Calu3 (cell line): ENCODE measurements at places on chromosomes 2 and 18.

DNA sequence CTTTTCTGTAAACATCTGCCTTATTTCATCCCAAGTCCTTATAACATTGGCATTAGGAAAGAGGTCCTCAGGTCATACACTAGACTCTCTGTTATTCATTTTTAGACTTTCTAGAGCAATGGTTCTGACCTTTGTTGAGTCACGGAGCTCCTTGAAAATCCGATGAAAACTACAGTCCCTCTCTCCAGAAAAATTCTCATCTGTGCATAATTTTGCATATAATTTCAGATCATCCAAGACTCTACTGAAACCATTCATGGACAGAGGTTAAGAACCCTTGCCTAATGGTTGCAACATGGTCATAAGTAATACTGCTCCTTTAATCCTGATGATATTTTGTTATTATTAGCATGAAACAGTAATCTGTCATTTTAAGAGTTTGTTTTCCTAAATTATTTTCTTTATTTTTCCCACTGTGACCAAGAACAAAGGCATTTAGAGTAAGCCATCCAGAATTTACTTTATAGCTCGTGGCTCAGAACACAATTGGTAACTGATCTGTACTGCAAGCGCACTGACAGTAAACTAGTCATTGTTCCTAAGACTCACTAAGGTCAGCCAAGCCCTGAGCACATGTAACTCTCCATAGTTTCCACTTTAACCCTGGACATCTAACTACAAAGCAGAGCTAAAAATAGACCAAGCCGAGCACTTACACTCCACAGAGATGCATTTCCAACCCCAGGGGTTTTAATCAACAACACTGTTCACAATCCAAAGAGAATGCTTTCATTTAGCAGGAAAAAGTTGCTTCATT is 8.4 kb downstream of the MYOM1 start:
- DNase-seq: no peak
- peak overlapping the region; percentile 60 for H3K4me3 ChIP-seq
- H3K4me1 ChIP-seq: peaks cover 56% of the 10 kb centered on the region
- H3K27me3 ChIP-seq: no peaks in the 10 kb centered on the region
- H3K36me3 ChIP-seq: peaks cover 17% of the 10 kb centered on the region

GRCh38 chr2:191854382-191855372 is 7.8 kb upstream of the CAVIN2 start:
- DNase-seq: no peak
- no peak overlapping the region for H3K4me3 ChIP-seq
- no peak overlapping the region for H3K27ac ChIP-seq
- peaks cover 43% of the 10 kb centered on the region for H3K4me1 ChIP-seq
- no peaks in the 10 kb centered on the region for H3K27me3 ChIP-seq
- H3K36me3 ChIP-seq: no peaks in the 10 kb centered on the region

DNA sequence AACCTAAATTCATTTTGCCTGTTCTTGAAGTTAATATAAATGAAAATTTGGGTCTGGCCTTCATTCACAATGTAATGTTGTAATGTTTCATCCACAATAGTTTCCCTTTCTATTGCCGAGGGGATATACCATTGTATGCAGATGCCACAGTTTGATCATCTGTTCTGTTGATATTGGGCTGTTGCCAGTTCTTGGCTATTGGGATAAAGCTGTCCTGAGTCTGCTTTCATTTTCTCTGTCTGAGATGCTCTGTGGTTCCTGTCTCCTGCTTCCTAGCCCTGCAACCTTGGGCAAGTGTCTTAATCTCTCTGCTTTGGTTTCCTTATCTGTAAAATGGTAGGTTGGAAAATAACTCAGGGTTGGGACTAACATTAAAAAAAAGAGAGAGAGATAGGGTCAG is 25.2 kb downstream of the B3GNT2 start:
- no peaks in the 10 kb centered on the region for H3K27me3 ChIP-seq
- no peak overlapping the region for H3K27ac ChIP-seq
- H3K4me3 ChIP-seq: no peak overlapping the region
- H3K4me1 ChIP-seq: peaks cover 7% of the 10 kb centered on the region

GRCh38 chr2:207258263-207258991 is 92.7 kb upstream of the KLF7 start:
- H3K4me1 ChIP-seq: no peaks in the 10 kb centered on the region
- DNase-seq: no peak
- H3K27me3 ChIP-seq: no peaks in the 10 kb centered on the region
- no peak overlapping the region for H3K27ac ChIP-seq
- H3K4me3 ChIP-seq: no peak overlapping the region
- no peaks in the 10 kb centered on the region for H3K36me3 ChIP-seq

GRCh38 chr18:57440331-57441070 is 5.3 kb downstream of the ONECUT2 start:
- peaks cover 100% of the 10 kb centered on the region for H3K36me3 ChIP-seq
- H3K27me3 ChIP-seq: no peaks in the 10 kb centered on the region

GRCh38 chr2:55901941-55902340 is 21.6 kb downstream of the EFEMP1 start:
- no peak for DNase-seq
- H3K36me3 ChIP-seq: no peaks in the 10 kb centered on the region
- no peaks in the 10 kb centered on the region for H3K27me3 ChIP-seq
- no peak overlapping the region for H3K4me3 ChIP-seq
- peaks cover 14% of the 10 kb centered on the region for H3K4me1 ChIP-seq

- no peak overlapping the region for H3K27ac ChIP-seq
- H3K27me3 ChIP-seq: no peaks in the 10 kb centered on the region
- H3K4me1 ChIP-seq: no peaks in the 10 kb centered on the region
- no peak overlapping the region for H3K4me3 ChIP-seq
Measured at GRCh38 chr2:85644909-85645308, 23.1 kb downstream of the SFTPB start.

DNA sequence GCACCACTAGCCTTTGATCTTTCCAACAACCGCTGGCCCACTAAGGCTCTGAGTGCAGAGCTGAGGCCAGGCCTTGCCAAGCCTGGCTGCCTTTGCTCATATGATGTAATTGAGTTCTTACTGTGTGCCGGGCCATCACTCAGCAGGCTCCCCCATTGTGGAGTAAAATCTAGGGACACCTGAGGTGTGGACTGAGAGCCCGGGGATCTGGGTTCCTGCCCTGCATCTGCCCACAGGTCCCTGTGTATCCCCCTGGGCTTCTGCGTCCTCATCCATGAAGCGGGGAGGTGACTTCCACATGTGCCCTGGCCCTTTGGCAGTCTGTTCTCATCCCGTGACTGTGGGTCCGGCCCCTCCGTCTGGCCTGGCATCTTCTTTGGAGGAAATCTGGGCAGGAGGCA is 33.8 kb downstream of the GREB1 start:
- DNase-seq: no peak
- no peak overlapping the region for H3K27ac ChIP-seq
- H3K27me3 ChIP-seq: peaks cover 28% of the 10 kb centered on the region
- H3K4me1 ChIP-seq: no peaks in the 10 kb centered on the region
- no peaks in the 10 kb centered on the region for H3K36me3 ChIP-seq

GRCh38 chr18:3177902-3178687 is 41.7 kb downstream of the MYOM1 start:
- no peak overlapping the region for H3K4me3 ChIP-seq
- H3K4me1 ChIP-seq: no peaks in the 10 kb centered on the region
- no peaks in the 10 kb centered on the region for H3K36me3 ChIP-seq
- no peak overlapping the region for H3K27ac ChIP-seq
- H3K27me3 ChIP-seq: no peaks in the 10 kb centered on the region

DNA sequence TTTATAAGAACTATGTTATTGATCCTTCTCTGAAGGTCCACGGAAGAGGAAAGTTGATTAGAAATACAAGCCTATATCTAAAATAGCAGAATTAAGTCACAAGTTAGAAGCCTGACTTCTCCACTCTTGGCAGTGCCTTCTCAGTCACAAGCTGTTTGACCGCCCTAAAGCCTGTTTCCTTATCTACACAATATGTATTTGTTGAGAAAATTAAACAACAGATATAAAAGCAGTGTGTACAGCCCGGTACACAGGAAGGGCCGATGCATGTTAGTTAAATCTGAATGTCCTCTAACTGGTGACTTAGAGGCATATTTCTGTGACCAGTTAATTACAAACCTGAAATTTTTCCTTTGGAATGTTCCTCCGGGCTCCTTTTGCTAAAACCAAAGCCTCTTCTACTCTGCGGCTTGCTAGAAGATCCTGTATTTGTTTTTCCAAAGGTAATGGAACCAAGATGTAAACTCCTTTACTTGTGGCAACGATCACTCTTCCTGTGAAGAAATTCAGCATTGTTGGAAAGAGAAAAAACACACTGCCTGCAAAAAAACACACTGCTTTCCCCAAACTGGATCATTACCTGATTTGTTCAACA is 33.4 kb downstream of the TGFBRAP1 start:
- H3K27ac ChIP-seq: no peak overlapping the region
- H3K27me3 ChIP-seq: no peaks in the 10 kb centered on the region
- H3K4me3 ChIP-seq: no peak overlapping the region
- H3K36me3 ChIP-seq: peaks cover 13% of the 10 kb centered on the region
- no peak for DNase-seq

GRCh38 chr2:218023636-218024035 is 20.8 kb upstream of the TNS1 start:
- H3K27me3 ChIP-seq: peaks cover 35% of the 10 kb centered on the region
- no peak for DNase-seq
- no peaks in the 10 kb centered on the region for H3K4me1 ChIP-seq
- no peak overlapping the region for H3K27ac ChIP-seq
- no peaks in the 10 kb centered on the region for H3K36me3 ChIP-seq
- H3K4me3 ChIP-seq: no peak overlapping the region

DNA sequence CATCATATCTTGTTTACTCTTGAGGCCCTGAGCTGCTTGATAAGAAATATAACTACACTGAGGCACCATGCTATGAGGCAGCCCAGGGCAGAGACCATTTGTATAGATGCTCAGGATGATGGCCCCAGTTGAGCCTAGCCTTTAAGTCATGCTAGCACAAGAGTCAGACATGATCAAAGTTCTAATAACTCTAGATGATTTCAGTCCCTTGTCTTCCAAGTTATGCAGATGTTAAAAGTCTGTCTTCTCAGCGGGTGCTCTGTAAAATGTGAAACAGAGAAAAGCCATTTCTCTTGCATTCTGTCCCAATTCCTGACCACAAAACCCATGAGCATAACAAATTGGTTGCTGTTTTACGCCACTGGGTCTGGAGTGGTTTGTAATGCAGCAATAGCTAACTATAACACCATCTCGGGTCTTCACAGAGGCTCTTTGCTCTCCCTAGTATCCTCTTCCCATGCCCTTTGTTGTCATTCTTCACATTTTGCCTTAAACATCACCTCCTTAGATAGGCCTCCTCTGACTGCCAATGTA is 49.6 kb downstream of the NXPH2 start:
- H3K27ac ChIP-seq: no peak overlapping the region
- H3K4me1 ChIP-seq: peaks cover 1% of the 10 kb centered on the region
- no peaks in the 10 kb centered on the region for H3K27me3 ChIP-seq
- H3K4me3 ChIP-seq: no peak overlapping the region
- no peaks in the 10 kb centered on the region for H3K36me3 ChIP-seq

GRCh38 chr2:107137706-107138105 is 251.7 kb upstream of the ST6GAL2 start:
- H3K27me3 ChIP-seq: no peaks in the 10 kb centered on the region
- H3K27ac ChIP-seq: no peak overlapping the region
- DNase-seq: no peak
- no peak overlapping the region for H3K4me3 ChIP-seq
- no peaks in the 10 kb centered on the region for H3K4me1 ChIP-seq

DNA sequence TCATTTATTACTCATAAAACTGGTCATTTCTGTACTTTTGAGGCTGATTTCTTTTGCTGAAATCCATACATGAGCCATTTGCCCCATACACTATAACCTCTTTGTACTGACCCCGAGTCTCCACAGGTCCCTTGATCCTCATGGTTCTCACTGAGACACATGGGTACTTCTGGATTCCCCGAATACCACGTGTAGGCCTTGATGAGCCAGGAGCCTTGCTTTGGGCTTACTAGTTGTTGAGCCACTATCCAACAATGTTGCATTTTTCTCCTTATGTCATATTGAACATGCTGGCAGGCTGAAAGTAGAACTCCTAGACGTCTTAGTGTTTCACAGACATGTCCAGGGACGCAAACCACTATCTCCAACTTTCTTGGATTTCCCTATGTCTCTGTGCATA is 2.4 kb upstream of the FBXO11 start:
- H3K4me1 ChIP-seq: peaks cover 8% of the 10 kb centered on the region
- no peak overlapping the region for H3K4me3 ChIP-seq
- no peak overlapping the region for H3K27ac ChIP-seq
- peaks cover 37% of the 10 kb centered on the region for H3K36me3 ChIP-seq
- no peaks in the 10 kb centered on the region for H3K27me3 ChIP-seq
- no peak for DNase-seq

DNA sequence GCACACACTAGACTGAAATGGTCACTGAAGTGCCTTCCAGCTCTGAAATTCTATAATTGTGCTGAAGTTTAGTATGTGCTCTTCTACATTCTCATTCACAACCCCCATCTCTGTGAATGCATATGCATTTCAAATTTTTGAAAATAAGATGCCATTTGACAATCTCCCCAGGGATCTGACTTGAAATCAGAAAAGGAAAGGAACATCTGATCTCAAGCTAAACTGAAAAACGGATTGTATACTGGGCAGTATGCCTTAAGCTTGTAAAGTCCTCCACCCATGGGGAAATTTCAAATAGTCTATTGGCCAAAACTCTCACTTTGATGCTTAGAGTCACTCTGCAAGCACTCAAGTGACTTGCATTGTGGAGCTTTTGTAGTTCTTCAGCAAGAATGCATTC is 22.9 kb downstream of the FAP start:
- H3K27me3 ChIP-seq: no peaks in the 10 kb centered on the region
- no peak overlapping the region for H3K27ac ChIP-seq
- H3K36me3 ChIP-seq: no peaks in the 10 kb centered on the region

GRCh38 chr2:56519806-56520205 is 336.0 kb downstream of the CCDC85A start:
- H3K4me1 ChIP-seq: peaks cover 25% of the 10 kb centered on the region
- no peaks in the 10 kb centered on the region for H3K27me3 ChIP-seq
- no peak overlapping the region for H3K27ac ChIP-seq
- no peak overlapping the region for H3K4me3 ChIP-seq
- H3K36me3 ChIP-seq: no peaks in the 10 kb centered on the region
- DNase-seq: no peak

DNA sequence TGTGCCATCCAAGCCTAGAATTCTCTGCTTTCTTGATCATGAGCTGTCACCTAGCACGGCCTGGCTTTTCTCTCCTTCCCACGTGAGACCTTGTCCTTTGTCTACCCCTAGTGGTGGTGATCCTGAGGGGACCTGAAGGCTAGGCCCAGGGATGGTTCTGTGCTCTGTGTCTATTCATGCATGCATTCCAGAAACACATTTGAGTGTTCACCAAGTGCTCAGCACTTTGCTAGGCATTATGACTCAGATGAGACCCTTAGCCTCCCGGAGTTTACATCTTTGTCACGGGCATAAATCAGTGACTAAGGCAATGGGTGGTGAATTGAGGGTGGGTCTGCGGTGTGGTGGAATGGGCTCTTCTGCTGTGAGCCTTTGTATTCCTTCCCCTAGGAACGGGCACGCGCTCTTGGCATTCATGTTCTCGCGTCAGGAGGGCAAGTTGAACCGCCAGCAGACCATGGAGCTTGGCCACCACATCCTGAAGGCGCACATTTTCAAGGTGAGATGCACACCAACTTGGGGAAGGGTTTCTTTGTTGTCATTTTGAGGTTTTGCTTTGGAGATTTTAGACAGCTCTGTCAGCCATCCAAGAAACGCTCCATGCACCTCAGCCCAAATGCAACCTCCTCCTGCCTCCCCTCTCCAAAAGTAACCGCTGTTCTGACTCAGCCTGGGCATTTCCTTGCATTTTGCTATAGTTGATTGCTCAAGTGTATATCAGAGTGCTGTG is 100.9 kb downstream of the WDSUB1 start:
- peak; percentile 19 for DNase-seq
- peaks cover 24% of the 10 kb centered on the region for H3K36me3 ChIP-seq
- no peak overlapping the region for H3K27ac ChIP-seq
- H3K4me1 ChIP-seq: no peaks in the 10 kb centered on the region
- no peaks in the 10 kb centered on the region for H3K27me3 ChIP-seq
